ENCODE measurements at places on chromosomes 16 and 17.

- no peak for DNase-seq
Measured at GRCh38 chr17:56030009-56030624, 123.2 kb upstream of the ANKFN1 start.

DNA sequence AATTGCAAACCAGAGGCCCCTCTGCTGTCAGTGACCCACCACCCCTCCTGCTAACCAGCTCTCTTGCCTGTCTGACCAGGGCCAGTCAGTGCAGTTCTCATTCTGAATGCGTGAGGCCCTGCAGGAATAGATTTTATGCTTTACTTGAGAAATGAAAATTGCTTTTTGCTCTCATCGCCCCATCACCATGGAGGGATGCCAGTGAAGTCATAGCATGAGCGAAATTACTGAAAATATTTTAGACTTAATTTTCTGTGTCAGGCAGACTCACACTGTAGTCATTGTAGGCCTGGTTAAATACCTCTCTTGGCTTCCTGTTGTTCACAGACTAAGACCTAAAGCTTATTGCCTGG is 490.5 kb upstream of the CDH5 start:
- peak; percentile 12 for DNase-seq

DNA sequence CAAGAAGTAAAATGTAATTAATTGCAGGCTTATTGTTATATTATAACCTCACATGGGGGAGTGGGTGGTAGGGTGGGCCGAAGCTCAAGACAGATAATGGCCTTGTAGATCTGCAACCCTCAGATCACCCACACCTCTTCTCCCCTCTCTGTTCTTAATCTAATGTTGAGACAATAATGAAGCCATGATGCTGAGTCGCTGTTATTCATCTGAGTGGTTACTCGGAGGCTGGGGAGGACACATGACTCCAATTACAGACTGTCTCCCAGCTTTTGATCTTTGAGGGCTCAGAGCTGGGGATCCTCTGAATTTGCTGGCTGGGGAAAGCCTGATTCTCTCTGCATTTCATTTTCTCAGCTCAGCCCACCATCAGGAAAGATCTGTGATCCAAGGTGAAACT is 275.3 kb downstream of the SHISA9 start:
- DNase-seq = no peak

GRCh38 chr17:1100382-1100781 is 79.4 kb downstream of the ABR start:
- DNase-seq = no peak

DNA sequence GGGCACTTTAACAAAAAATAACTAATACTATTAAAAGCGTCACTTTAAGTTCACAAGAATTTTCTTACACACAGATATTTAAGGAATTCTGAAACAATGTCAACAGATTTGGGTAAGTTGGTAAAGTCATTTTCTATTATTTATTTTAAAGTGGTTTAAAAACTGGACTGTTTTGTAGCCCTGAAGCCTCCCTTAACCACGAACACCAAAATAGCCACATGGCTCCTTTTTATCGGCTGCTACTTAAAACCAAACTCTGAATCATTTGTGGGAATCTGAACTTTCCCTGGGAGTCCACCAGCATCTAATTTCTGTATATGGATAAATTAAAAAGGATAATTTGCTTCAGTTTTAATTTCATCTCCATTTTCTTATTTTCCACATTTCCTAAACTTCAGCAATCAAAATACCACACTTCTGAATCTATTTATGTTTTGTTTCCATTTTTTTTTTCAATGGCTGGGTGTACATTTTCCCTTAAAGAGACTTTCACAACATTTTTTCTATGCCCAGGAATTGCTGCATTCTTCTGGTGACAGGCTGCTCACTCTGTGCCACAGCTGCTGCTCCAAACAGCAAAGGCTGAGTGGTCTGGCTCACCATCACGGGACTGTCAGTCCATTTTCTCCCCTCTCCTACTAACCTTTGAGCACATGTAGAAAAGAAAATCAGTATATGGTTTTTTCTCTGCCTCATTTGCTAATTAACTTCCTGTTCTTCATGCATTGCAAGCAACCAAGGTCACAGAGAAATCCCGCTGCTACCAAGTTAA is 255.5 kb upstream of the KCNJ16 start:
- peak; percentile 29 for DNase-seq

GRCh38 chr17:42281571-42282096 is 5.4 kb upstream of the STAT5B start:
- DNase-seq = no peak

DNA sequence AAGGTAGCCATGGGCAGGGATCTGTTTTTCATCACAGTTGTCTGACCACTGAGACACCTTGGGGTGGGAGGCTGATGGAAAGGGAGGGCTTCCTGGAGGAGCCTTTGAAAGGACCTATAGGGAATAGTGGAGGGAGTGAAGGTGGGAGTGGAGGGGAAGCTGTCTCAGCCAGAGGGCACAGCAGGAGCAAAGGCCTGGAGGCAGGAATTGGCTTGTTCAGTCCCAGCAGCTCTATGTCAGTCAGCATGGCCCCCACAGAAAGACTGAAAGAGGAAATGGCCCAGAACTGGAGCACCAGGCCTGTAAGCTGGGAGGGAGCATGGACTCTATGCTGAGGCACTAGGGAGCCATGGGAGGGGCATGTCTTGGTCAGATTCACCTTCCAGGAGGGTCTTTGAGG is 12.8 kb upstream of the CBFB start:
- no peak for DNase-seq

GRCh38 chr16:58495521-58496331 is 4.2 kb upstream of the NDRG4 start:
- DNase-seq = no peak

DNA sequence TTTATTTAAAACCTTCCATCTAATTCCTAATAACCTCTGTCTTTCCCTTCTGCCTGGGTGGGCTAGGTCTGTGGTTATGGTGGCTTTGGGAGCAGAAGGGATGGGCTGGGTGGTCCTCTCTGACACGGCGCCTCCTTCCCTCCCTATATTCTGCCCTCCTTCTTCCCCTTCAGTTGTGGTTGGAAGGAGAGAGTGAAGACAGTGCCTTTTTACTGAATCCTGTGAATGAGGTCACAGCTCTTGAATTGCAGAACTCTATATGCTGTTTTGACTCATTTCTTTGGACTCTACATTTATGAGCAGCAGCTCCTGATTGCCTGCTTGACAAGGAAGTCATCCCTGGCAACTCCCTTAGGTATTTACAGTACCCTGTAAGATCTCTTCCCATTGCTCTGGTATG is 256.0 kb upstream of the ELAC2 start:
- DNase-seq = peak; percentile 75

DNA sequence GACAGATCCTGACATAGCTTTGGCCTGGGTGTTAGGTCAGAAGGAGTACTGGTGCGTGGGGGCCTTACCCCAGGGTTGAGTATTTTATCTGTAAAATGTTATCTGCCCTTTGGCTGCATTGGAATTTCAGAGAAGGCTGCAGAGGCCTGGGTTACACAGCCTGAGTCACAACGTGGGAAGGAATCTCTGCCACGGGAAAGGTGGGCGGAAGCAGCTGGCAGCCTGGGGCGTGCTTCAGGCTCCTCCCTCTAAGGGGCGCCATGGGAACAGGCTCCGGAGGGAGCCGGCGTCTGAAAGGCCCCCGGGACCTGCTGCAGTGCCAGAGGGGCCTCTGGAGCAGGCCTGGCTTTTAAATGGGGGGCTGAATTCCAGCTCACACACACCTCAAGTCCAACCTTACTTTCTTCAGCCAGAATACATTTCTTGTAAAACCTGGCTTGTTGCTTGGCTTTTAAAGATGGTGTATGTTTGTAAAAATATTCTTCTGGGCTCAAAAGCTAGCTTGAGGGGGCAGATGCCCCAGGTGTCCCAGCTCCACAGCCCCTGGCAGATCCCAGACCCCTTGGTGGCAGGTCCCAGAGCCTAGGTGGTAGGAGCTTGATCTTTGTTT is 142.2 kb downstream of the RAB11FIP4 start:
- peak; percentile 91 for DNase-seq

DNA sequence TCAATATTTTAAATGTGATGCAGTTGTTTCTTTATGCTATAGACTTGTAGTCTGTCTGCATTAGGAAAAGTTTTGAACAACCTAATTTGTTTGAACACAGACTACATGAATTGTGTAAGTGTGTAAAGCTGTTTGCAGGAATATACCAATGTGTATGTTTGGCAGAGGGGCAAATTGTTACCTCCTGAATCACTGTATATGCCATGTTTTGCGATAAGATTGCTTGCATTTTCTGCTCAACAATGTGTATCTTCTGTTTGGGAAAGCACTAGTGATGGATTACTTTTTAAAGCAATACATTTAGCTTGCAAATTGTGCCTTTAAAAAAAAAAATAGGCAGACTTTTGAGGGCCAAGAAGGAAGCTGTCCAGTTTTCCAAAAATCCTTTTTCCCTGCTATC is 14.6 kb downstream of the RBBP6 start:
- no peak for DNase-seq

DNA sequence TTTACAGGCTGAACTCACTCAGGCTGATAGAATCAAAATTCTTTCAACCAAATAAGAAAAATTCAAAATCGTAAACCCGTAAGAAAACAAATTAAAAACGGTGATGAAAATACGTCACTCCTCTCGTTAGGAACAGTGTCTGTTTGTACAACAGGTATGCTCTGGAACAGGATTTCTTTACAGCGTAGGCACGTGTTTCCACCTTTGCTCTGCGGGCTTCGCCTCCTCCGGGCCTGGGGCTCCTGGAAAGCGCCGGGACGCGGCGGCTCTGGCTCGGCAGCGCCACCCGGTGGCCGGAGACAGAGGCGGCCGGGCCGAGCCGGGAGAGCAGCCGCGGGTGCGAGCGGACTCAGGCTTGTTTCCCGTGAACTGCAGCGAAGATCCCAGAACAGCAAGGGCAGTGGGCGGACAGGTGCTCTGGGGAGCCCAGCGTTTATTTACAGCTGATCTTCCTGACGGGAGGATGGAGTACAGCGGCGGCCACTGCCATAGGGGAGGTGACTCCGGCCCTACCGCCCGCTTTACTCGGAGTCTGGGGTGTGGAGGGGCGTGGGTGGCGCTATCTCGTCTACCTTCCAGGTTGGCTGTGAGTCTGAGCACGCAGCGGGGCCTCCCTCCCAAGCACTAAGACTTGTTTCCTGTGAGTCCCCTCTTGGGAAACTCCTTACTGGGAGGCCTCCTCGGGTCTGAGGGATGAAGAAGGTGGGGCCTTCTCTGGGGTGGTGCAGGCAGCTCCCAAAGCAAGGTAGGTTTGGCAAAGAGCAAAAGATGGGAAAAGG is 40.5 kb upstream of the ATP2A3 start:
- DNase-seq = peak; percentile 21

DNA sequence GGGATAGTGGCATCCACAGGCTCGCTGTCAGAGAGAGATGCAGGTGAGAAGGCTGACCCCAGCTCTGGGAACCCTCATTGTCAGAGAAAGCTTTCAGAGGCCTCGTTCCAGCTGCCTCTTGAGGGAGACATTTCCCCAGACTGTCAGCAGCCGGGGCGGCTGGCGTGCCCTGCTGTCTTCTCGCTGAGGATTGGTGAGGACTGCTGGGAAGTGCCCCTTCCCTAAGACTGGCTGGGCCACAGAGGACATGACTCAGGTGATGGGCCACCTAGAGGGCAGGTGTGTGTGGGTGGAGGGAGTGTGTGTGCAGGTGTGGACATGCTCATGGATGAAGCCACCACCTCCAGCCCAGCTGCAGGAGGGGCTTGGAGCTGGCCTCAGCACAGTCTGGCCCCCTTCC is 25.3 kb downstream of the SPACA3 start:
- DNase-seq = no peak

- DNase-seq = no peak
Measured at GRCh38 chr17:6670571-6670970, 19.0 kb downstream of the C17orf100 start.

GRCh38 chr16:87556941-87557459 is 45.3 kb upstream of the JPH3 start:
- DNase-seq = no peak

GRCh38 chr16:11140098-11140375 is 116.0 kb downstream of the SOCS1 start:
- DNase-seq = no peak

DNA sequence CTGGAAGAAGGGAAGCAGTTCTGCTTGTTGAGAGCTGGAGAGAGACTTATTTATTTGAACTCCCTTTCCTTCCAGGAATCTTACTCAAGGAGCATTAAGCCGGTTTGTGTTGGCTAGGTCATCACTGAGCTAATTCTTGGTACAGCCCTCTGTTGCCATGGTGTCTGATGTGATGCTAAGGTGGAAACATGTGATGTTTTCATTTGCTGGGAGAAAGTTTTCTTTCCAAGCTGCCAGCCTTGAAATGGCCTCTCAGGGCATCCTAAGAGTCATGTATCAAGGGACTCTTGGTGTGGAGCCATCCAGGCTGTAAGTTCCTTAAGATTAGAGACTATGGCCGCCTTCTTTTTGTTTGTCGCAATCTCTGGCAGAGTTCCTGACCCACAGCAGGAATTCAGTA is 4.2 kb downstream of the PSKH1 start:
- no peak for DNase-seq

DNA sequence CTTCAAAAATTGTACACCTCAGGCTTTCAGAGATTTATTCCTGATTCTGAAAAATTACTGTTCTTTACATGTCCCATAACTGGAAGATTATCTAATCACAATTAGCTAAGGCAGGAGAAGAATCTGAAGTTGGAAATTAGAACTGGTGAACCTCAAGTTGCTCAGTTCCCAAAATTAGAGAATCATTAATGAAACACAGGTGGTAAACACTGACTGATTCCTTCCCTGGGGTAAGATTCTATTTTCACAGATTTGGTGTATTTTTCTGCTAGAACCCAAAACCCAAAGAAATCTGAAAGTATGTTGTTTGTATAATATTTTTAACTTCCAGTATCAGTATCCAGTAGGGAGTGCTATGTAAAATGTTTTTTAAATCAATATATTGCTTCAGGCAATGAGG is 25.7 kb downstream of the PHKB start:
- no peak for DNase-seq

- no peak for DNase-seq
Measured at GRCh38 chr17:77441940-77442339, 301.2 kb downstream of the SEC14L1 start.

GRCh38 chr17:46180892-46181274 is 12.3 kb downstream of the KANSL1 start:
- DNase-seq = no peak

- DNase-seq = no peak
Measured at GRCh38 chr16:80300456-80300855, 240.3 kb upstream of the DYNLRB2 start.

DNA sequence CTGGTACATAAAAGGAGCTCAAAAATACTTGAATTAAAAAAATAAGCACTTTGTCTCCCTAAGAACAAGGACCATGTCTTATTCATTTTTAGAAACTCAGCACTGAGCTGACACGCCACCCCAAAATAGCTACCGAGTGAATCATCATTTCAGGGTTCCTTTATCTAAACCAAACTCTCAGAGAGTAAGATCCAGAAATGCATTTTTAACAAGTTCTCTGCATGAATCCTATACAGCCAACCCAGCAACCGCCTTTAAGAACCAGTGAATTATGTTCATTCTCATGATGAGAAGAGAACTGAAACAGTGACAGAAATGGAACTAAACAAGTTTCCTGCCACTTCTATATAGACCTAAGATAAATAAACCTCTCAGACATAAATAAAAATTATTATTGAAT is 8.7 kb downstream of the C16orf87 start:
- DNase-seq = peak; percentile 85

Data from EL (cell line).